HFFc6 (cell line): ENCODE measurements at places on chromosomes 7 and 10. TPM values are rescaled to one million over a fixed set of nuclear protein-coding genes. Genes with fewer than 3 reads are reported as not detected.

The RPEL1 gene
- 0.14 TPM in 1 of 3 replicates, not detected in the others for total RNA-seq

The ABI1 gene
- total RNA-seq: 45.4 to 51.5 TPM (median 51.2 TPM) in 3 replicates

The MKI67 gene
- 38.2 to 78.8 TPM (median 63.0 TPM) in 3 replicates for total RNA-seq

The WDR11 gene
- total RNA-seq: 42.9 to 47.2 TPM (median 44.5 TPM) in 3 replicates

The GATA3 gene
- total RNA-seq: 0.14 to 0.16 TPM (median 0.16 TPM) in 3 replicates

The NPSR1 gene
- total RNA-seq: not detected in 3 replicates

The COL13A1 gene
- 38.2 and 46.6 TPM in 2 replicates for total RNA-seq

The TRPV5 gene
- total RNA-seq: not detected in 3 replicates

The INMT gene
- 0.17 TPM in 1 of 3 replicates, not detected in the others for total RNA-seq

The MPP7 gene
- 0.87 to 2.6 TPM (median 2.2 TPM) in 3 replicates for total RNA-seq

The CALHM1 gene
- not detected in 3 replicates for total RNA-seq

The ZNF248 gene
- total RNA-seq: 3.9 to 5.5 TPM (median 5.4 TPM) in 3 replicates

The LRMDA gene
- total RNA-seq: 1.4 TPM in 1 of 2 replicates, not detected in the other

The SPDYE16 gene
- total RNA-seq: 0.21 TPM in 1 of 2 replicates, not detected in the other

The IDI2 gene
- not detected in 3 replicates for total RNA-seq

The ITIH5 gene
- not detected in 2 replicates for total RNA-seq

The MMP21 gene
- not detected in 3 replicates for total RNA-seq

The CYP2C9 gene
- total RNA-seq: not detected in 3 replicates

The SH2B2 gene
- total RNA-seq: 1.4 to 3.7 TPM (median 1.7 TPM) in 3 replicates

The KEL gene
- not detected in 3 replicates for total RNA-seq

The MKX gene
- total RNA-seq: 36.6 and 105 TPM in 2 replicates

The RET gene
- 0.47 to 0.62 TPM (median 0.53 TPM) in 3 replicates for total RNA-seq
